Fibroblast of mammary gland (primary cell): ENCODE measurements at places on chromosomes 3 and 15.
A peak's percentile ranks its signal among the peaks of the same experiment; 100 is the strongest.

DNA sequence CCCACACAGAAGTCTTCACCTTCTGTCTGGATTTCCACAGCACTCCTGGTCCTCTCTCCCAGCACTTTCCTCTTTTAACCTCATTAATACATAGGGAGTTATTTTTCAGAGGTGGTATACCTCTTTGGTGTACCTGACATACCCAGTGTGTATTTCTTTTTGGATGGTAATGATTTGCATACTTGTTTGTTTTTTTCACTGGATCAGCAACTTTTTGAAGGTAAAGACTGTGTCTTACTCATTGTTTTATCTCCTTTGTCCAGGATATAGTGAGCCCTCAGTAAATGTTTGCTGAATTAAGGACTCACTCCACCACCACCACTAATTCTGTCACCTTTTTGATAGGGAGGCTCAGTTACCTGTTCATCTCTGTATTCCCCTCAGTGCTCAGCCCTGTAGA lies 52.1 kb downstream of the SACM1L start:
- DNase-seq: no peak

DNA sequence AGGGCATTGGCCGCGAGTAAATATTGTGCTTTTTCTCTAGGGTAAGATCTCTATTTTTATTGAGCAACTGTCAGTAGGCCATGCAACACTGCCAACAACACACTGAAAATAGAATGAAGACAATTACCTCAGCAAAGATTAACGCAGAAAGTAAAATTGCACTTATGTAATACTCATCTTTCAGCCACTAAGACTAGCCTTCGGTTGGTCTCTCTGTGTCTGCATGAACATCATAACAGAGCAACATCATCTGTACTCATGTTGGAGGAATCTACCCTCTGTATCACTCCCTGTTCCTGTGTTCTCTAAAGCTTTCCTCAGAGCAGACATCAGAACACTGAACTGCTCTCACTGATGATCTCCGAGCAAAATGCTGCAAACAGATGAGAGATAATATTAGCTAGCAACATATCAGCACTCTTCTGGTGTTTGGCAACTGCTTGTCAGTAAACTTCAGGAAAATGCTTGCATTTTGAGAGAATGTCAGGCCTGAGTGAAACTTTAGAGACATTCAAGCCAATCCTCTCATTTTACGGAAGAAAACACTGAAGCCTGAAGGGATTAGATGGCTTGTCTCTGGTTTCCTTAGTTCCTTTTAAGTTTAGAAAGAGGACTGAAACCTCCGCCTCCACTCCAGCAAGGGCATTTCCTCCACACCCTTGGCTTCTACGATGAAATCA lies 8.4 kb upstream of the LRRC3B start:
- no peak for DNase-seq

DNA sequence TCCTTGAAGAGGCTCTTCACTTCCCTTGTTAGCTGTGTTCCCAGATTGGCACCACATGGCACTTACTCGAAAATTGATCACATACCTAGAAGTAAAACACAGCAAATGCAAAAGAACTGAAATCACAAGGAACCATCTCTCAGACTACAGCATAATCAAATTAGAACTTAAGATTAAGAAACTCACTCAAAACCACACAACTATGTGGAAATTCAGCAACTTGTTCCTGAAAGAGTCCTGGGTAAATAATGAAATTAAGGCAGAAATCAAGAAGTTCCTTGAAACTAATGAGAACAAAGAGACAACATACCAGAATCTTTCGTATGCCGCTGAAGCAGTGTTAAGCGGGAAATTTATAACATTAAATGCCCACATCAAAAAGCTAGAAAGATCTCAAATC lies 566.3 kb upstream of the TGFBR2 start:
- no peak for DNase-seq

- DNase-seq: no peak
Observed at GRCh38 chr3:191414732-191415131, 46.2 kb upstream of the PYDC2 start.

DNA sequence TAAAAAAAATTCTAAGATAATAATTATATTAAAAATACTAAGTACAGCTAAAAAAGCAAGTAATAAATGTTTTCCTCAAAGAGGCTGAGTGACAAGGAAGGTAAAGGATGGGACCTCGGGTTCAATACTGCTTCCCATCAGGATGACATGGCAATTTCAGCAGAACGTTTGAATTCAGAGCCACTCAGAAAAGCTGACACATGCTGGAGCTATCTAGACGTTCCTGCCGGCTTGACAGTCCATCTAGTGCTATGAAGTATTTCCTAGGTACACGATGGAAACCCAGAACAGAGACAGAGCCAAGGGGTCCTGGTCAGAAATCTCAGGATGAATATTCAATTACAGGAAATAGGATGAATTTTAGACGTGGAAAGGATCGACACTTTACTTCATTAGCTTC lies 361.8 kb downstream of the FGF12 start:
- no peak for DNase-seq

- DNase-seq: peak; percentile 3
Observed at GRCh38 chr3:76403556-76403955, 618.2 kb upstream of the ZNF717 start.

GRCh38 chr3:48431224-48432029 lies 1.5 kb upstream of the PLXNB1 start:
- DNase-seq: no peak

- DNase-seq: peak; percentile 44
Observed at GRCh38 chr3:156764751-156765150, 61.4 kb upstream of the LEKR1 start.

DNA sequence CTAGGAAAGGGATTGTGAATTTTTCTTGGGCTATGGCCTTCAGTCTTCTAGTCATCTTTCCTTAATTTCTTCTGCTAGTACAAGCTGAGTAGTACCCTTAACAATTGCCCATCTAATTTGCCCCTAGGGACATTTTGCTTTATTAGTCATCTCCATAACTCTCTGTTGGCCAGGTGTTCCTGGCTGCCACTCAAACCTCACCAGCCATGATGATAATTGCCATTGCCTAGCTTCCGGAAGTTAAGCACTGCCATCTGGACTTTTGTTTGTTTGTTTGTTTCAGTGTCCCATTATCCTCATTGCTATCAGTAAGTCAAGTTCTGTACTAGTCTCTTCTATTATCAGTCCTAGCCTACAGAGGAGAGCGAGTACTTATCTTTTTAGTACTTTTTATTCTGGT lies 36.6 kb upstream of the UBL7 start:
- peak; percentile 44 for DNase-seq

- DNase-seq: no peak
Observed at GRCh38 chr3:42019144-42019952, 57.4 kb upstream of the ULK4 start.

DNA sequence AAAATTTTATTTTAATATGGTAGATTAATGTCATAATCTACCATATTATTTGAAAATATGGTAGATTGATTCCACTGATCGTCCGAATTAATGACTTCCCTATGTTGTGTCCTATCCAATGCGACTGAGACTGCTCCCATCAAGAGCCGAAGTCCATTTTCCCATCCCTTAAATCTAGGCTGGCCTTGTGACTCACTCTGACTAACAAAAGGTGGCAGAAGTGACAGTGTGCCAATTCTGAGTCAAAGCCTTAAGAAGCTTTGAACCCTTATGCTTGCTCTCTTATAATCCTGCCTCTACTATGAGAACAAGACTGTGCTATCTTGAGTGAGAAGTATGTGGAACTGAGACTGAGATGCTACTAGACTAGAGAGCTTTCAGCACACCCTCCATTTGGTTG lies 387.2 kb downstream of the ROBO1 start:
- peak; percentile 46 for DNase-seq

- no peak for DNase-seq
Observed at GRCh38 chr15:80706161-80706560, 11.1 kb downstream of the ABHD17C start.

- DNase-seq: peak; percentile 13
Observed at GRCh38 chr15:31024979-31025378, 33.6 kb upstream of the MTMR10 start.

- peak; percentile 95 for DNase-seq
Observed at GRCh38 chr3:27681249-27681748, 40.8 kb downstream of the EOMES start.

DNA sequence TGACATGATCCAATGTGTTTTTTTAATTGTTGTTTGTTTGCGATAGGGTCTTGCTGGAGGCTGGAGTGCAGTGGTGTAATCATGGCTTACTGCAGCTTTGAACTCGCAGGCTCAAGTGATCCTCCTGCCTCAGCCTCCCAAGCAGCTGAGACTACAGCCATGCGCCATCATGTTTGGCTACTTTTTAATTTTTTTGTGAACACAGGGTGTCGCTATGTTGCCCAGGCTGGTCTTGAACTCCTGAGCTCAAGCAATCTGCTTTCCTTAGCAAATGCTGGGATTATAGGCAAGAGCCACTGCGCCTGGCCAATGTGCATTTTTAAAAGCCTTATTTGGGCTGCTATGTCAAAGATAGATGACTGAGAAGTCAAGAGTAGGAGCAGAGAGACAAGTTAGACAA lies 123.0 kb downstream of the EDEM1 start:
- no peak for DNase-seq

DNA sequence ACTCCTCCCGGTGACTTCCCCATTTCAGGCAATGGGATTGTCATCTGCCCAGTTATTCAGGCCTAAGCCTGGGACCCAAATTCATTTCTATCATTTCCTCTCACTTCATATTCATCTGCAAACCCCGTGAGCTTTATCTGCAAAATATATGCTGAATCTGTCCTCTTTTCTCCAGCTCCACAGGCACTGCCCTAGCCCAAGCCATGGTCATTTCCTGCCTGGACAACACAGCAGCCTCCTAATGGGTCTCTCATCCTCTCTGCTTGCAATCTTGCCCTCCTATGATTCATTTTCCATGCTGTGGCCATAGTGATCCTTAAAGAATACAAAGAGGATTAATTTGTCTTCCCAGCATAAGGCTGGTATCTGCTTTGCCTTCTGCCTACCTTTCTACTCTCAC lies 6.1 kb downstream of the RBP2 start:
- DNase-seq: no peak

DNA sequence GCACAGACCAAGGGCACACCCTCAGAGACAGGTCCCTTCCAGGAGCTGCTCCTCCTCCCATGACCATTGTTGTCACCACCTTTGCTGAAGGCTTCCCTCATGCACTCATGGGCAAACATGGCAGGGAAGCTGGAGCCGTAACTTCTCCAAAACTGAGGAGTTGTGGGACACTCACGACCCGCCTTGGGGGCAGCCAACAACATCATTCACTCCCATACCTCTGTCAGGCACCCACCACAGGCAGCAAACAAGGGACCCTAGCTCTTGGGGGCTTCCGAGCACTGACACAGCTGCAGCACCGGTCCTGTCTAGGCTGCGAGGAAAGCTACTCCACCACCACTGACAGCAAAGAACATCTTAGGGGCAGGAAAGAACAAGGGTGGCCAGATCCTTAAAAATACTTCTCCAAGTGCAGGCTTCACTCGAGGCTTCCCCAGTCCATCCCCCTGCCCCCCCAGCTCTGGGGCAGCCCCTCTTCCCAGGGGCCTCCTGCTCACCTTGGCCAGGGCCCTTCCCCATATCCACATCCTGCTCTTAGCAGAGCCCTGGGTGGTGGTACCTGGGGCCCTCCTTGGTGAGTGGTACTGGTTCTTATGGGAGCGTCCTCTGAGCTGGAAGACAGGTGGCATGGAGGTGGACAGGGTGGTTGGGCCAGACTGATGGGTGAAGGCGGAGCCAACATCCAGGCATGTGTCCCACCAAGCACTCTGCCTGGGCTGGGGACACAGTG lies 28.0 kb upstream of the DUSP7 start:
- no peak for DNase-seq

DNA sequence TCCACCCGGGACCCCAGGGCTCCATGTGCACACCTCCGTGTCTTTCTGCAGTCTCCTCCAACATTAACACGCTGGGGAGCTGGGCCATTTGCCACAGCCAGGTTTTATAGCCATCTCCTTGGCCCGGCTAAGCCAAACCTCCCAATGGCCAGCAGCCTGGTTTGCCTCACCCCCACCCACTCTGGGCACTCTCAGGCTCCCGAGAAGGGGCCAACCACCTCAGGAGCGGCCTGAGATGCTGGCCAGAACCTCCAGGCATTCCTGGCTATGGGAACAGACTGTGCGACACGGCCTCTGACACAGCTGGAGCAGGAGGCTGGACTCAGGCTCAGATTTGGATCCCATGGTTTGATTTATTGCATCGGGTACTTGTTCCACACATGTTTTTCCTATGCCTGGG lies 289.7 kb downstream of the RPLP1 start:
- DNase-seq: no peak

GRCh38 chr3:29936766-29937165 lies 655.9 kb downstream of the RBMS3 start:
- no peak for DNase-seq

DNA sequence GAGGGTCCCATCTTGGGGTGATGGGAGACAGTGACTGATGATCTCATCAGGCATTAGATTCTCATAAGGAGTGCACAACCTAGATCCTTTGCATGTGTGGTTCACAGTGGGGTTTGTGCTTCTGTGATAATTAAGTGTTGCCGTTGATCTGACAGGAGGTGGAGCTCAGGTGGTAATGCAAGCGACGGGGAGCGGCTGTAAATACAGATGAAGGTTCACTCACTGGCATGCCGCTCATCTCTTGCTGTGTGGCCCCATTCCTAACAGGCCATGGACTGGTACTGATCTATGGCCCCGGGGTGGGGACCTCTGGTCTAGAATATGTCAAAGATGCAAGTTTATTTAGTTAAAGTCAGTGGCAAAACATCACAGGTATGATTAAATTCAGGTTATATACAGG lies 8.7 kb downstream of the MEF2A start:
- no peak for DNase-seq

- no peak for DNase-seq
Observed at GRCh38 chr3:122397201-122397600, 13.2 kb downstream of the FAM162A start.

DNA sequence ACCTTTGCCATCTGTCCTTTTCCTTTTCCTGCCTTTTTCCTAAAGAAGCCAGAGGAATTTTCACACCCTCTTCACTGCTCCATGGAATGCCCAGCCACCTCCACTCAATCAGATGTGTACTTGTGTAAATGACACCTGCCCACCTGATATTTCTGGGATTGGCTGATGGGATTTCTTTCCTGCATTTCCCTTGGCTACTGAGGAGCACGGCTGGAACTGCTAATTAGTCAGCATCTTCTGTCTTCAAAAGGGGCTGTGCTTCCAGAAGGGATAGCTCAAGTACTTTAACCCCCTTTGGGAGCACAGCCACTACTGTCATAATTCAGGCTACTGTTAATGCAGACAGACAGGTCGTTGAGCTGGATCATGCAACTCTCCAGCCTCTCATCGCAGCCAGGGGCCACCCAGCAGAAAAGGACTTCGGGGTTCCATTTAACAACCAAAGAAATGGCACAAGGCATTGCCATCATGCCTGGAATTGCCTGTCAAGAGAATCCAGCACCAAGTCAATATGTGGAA lies 38.6 kb downstream of the MGLL start:
- no peak for DNase-seq

GRCh38 chr3:119643528-119643927 lies 16.9 kb downstream of the POPDC2 start:
- peak; percentile 83 for DNase-seq
